ENCODE measurements at places on chromosomes 4 and X. TPM values are rescaled to one million over a fixed set of nuclear protein-coding genes. Genes with fewer than 3 reads are reported as not detected.
A peak's percentile ranks its signal among the peaks of the same experiment; 100 is the strongest.

- no peak overlapping the region for H3K4me3 ChIP-seq
- no peak for DNase-seq
- H3K36me3 ChIP-seq, result no peaks in the 10 kb centered on the region
- H3K27me3 ChIP-seq, result no peaks in the 10 kb centered on the region
Observed at GRCh38 chr4:48804584-48805301, 24.7 kb upstream of the FRYL start.

The CYLC1 gene
- not detected for total RNA-seq

- DNase-seq, result peak; percentile 49
- no peak overlapping the region for H3K4me3 ChIP-seq
- H3K36me3 ChIP-seq, result no peaks in the 10 kb centered on the region
- no peaks in the 10 kb centered on the region for H3K4me1 ChIP-seq
Observed at GRCh38 chr4:102299354-102300107, 45.8 kb downstream of the SLC39A8 start.

GRCh38 chr4:163048447-163048846, 118.2 kb downstream of the NAF1 start:
- H3K27me3 ChIP-seq, result no peaks in the 10 kb centered on the region
- no peaks in the 10 kb centered on the region for H3K4me1 ChIP-seq
- no peaks in the 10 kb centered on the region for H3K36me3 ChIP-seq
- DNase-seq, result peak; percentile 9
- H3K4me3 ChIP-seq, result no peak overlapping the region

The CT45A3 gene
- total RNA-seq, result not detected

The UGT2B7 gene
- 0.55 TPM for total RNA-seq

- H3K4me3 ChIP-seq, result peak overlapping the region; percentile 31
- H3K27ac ChIP-seq, result peak overlapping the region; percentile 90
- DNase-seq, result peak; percentile 94
- H3K36me3 ChIP-seq, result no peaks in the 10 kb centered on the region
- no peaks in the 10 kb centered on the region for H3K27me3 ChIP-seq
- H3K4me1 ChIP-seq, result peaks cover 65% of the 10 kb centered on the region
Observed at GRCh38 chr4:25814301-25815136, 48.3 kb downstream of the SEL1L3 start.

GRCh38 chr4:187767158-187767557, 228.4 kb upstream of the ZFP42 start:
- no peak overlapping the region for H3K4me3 ChIP-seq
- DNase-seq, result no peak
- no peaks in the 10 kb centered on the region for H3K4me1 ChIP-seq
- no peaks in the 10 kb centered on the region for H3K36me3 ChIP-seq
- H3K27me3 ChIP-seq, result no peaks in the 10 kb centered on the region

DNA sequence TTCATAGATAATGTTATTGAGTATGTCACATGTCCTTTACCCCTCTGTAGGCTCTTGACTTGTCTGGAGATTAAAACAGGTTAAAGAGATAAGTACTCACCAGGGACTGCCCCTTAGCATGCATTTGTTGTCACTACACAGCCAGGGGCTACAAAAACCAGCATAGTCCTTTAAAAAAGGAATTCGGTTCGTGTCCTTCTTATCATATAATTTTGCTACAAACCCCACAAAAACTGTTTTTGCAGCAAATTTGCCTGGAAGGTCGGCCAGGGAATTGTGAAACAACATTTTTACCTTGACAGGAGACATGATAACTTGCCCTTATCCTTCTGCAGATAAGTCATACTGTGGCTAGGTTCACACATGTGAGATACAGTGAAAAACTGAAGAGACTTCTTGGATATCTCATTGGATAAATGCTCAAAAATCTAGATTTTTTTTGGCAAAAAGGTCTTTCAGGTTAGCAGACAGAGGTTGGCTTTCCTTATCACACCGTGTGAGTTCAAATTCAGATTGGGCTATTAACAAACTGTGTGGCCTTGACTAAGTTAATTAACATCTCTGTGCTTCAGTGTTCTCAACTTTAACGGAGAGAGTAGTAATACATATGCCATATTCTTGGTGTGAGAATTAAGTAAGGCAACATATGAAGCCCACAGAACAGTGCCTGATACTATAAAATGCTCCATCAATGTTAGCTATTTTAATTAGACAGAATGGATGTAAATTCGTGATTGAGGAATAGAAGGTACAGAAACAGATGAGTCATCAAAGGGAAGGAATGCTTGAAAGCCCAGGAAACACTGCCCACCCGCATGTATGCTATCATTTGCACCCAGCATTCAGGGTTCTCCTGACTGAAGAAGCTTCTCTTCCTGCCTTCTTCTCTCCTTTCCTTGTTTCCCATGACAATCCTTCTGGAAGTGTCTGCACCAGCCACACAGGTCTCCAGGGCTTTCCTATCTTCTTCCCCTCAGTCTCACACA, 30.0 kb downstream of the FAM9C start:
- H3K36me3 ChIP-seq, result no peaks in the 10 kb centered on the region
- no peaks in the 10 kb centered on the region for H3K27me3 ChIP-seq
- no peak overlapping the region for H3K4me3 ChIP-seq
- no peak for DNase-seq

DNA sequence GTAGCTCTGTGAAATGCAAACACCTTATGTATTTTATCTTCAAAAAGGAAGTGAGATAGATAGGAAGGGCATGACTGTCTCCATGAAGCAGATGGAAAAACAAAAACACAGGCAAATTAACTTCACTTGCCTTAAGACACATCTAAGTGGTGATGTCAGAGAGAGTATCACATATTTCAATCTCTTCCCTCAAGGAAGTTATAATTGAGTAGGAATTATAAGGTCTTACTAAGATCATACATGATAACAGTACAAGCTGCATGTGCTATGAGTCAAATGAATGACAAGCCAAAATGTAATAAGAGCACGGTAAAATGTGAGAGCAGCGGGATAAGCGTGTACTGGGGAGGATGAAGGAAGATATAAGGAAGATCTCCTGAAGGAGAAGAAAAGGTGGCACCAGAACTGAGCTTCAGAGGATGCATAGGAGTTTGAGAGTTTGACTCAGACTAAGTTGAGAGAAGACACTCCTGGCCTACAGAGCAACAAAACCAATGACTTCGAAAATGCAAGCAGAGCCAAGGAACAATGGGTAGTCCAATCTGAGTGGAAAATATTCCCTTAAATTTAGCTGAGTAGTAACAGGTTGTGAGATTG, 43.3 kb upstream of the GALNT7 start:
- no peaks in the 10 kb centered on the region for H3K36me3 ChIP-seq
- no peak overlapping the region for H3K4me3 ChIP-seq
- H3K27ac ChIP-seq, result no peak overlapping the region
- peaks cover 5% of the 10 kb centered on the region for H3K4me1 ChIP-seq
- no peaks in the 10 kb centered on the region for H3K27me3 ChIP-seq
- DNase-seq, result peak; percentile 8

DNA sequence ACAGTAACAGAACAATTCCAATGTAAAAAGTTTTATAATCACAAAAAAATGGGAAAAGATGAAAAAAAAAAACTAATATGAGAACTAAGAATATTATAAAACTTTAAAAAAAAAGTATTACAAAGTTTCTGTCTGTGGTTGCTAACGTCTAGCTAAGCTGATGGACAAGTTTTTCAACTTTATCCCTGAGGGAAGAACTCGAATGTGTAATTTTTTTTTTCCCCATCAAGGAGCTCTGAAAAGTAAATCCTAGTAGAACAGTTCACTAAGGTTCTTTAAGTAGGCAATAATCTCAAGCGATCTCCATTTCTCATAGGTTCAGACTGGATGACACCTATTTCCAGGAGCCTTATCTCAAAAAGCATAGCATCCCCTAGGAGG, 14.2 kb downstream of the ADGRA3 start:
- DNase-seq, result no peak
- no peaks in the 10 kb centered on the region for H3K36me3 ChIP-seq
- no peaks in the 10 kb centered on the region for H3K27me3 ChIP-seq
- peaks cover 7% of the 10 kb centered on the region for H3K4me1 ChIP-seq

DNA sequence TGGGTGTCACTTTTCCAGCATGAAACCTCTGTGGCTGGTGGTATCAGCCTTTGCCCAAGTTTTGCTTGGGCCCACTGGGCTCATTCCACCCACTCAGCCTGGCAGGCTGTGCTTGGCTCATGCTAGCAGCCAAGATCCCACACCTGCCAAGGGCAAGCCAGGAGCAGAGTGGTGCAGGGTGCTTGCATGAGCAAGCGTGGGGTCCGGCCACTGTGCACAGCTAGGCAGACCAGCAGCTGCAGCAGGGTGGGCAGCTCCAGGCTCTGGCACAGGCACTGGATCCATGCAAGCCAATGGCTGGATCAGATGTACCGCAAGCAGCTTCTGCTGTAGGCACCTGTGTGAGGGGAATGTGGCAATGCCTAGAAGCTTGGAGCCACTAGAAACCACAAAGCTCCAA, 253.9 kb downstream of the SPOCK3 start:
- H3K36me3 ChIP-seq, result no peaks in the 10 kb centered on the region
- DNase-seq, result no peak
- no peaks in the 10 kb centered on the region for H3K27me3 ChIP-seq
- H3K4me3 ChIP-seq, result no peak overlapping the region

- no peak overlapping the region for H3K27ac ChIP-seq
- no peak for DNase-seq
- H3K4me3 ChIP-seq, result no peak overlapping the region
- H3K36me3 ChIP-seq, result no peaks in the 10 kb centered on the region
Observed at GRCh38 chr4:110898290-110898689, 275.4 kb upstream of the PITX2 start.
